ENCODE measurements at places on chromosomes 11 and 22.

DNA sequence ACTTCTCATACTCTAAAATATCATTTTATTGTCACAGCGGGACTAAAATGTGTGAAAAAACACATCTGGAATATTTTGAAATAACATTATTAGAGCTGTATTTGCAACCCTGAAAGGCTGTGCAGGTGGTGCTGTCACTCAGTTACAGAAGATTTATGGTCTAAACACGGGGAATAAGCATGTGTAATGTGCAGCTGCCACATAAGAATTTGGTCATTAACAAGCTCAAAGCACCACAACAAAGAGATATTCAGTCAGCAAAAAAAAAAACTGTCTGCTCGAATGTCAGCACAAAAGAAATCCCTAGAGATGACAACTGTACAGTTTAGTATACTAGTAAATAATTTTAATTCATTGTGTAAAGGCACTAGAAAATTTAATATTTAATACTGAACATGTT, 31.3 kb downstream of the TMEM123 start:
- peak; percentile 4 for DNase-seq

- no peak for DNase-seq
Measured at GRCh38 chr11:102465696-102466095, 13.1 kb upstream of the TMEM123 start.

DNA sequence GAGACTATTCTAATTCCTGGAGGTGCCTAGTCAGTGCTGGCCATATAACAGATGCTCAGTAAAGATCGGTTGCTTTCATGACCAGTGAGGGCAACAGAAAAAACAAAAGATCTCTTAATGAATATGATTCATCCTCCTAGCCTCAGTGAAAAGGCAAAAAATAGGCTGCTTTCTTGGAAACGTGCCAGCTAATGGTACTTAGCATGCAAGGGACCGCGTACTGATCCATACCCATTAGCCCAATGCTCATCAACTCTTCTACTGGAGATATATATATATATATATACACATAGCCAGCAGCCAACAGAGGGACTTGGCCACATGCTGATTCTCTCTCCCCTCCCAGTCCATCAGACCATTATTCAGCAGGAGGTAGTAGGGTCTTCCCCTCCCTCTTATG, 320.4 kb downstream of the KIRREL3 start:
- DNase-seq = no peak

DNA sequence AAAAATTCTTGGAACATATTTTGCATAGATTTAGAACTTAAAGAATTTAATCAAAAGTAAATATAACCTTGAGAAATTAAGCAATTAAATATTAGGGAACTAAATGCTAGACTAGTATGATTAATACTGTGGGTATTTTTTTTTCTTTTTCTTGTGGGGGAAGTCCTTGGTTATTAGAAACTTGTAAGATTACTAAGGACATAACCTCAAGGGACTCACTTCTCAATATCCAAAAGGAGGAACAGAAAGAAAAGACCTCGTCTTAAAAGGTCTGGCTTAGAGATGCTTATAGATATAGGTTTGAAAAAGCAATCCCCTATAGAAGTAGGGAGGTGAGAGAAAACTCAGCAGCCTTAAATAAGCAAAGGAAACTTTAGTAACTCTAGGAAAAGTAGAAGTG, 368.5 kb downstream of the INSC start:
- DNase-seq = no peak

GRCh38 chr22:21633481-21633880, 921 bp downstream of the CCDC116 start:
- no peak for DNase-seq

- DNase-seq = no peak
Measured at GRCh38 chr11:12276356-12276755, 101.0 kb upstream of the PARVA start.

DNA sequence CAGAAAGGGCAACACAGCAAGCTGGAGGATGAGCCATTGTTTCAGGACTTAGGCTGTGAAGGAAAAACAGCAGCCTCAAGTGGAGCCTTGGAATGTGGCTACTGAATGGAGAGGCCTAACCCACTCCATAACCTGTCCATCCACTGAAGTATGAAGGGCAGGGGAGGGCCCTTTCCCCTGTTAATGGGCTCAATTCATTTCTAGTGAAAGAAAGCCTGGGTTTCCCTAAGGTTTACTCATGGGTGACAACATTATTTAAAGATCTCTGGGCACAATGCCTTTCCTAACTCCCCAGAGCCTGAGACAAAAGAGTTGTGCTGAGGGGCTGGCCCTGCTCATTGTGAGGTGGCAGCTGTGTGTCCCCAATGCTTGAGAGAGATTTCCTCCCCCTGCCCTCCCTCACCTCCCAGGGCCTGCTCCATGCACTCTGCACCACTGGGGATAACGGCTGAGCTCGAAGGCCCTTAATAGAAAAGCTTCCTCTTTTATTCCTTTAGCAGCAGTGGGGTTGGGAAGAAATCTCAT, 83.8 kb downstream of the ME3 start:
- no peak for DNase-seq

GRCh38 chr22:50219800-50220602, 19.2 kb downstream of the SELENOO start:
- DNase-seq = no peak
